B cell (primary cell): ENCODE measurements at places on chromosomes 4 and X.

DNA sequence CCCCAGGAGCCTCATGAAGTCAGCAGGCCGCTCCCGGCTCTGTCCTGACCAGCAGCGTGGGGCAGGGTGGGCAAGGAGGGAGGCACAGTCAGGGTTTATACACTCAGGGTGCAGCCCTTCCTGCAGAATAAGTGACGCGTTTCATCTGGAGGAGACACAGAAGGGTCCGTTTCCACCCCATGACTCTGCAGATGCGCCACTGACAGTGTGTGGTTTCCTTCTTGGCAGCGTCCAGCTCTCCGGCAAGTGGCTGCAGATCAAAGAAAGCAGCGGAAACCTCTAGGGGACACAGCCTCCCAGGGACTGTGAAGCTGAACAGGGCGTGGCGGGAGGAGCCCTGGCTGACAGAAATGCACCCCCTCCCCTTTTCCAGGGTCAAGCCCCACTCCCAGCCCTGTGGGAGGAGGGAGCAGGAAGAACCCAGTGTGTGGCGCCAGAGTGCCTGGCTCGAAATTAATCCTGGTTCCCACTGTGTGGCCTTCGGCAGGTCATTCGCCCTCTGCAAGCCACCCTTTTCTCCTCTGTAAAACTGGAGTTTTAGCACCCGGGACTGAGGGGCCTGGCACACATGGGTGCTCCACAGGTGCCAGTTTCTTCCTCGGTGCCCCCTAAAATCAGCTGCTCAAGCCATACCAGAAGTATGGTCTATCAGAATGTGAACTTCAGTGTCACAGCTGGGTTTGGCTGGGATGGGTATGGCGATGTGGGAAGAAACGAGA, 17.3 kb upstream of the TBC1D14 start:
- no peaks in the 10 kb centered on the region for H3K27me3 ChIP-seq
- H3K4me3 ChIP-seq, result no peak overlapping the region
- H3K27ac ChIP-seq, result no peak overlapping the region
- no peak for DNase-seq
- H3K4me1 ChIP-seq, result peaks cover 20% of the 10 kb centered on the region
- no peaks in the 10 kb centered on the region for H3K36me3 ChIP-seq

GRCh38 chr4:20075248-20075871, 176.3 kb upstream of the SLIT2 start:
- H3K27me3 ChIP-seq, result no peaks in the 10 kb centered on the region
- H3K36me3 ChIP-seq, result no peaks in the 10 kb centered on the region
- DNase-seq, result no peak
- H3K4me3 ChIP-seq, result no peak overlapping the region
- no peaks in the 10 kb centered on the region for H3K4me1 ChIP-seq

DNA sequence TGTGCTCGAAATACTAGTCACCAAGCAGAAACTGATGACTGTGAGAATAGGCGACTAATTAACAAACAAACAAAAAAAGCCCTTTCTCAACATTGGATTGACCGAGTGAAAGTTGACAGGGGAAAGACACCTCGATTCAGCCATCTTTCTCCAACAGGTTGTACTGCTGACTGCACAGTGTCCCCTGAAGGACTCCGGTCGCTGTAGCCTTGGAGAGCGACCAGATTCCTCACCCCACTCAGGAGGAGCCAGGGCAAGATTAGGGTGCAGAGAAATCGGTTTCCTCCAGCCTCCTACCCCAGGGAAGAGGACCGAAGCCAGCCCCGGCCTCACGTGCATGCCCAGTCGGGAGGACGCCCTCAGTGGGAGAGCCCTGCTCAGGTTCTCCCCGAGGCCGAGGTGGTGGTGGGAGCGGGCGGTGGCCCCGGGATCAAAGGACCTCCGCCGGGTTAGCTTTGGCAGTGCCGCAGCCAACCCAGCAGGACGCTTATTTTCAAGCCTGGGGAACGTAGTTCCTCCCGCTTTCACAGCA, 1.1 kb upstream of the RAP1GDS1 start:
- peak overlapping the region; percentile 95 for H3K4me3 ChIP-seq
- DNase-seq, result no peak
- peak overlapping the region; percentile 84 for H3K27ac ChIP-seq
- no peaks in the 10 kb centered on the region for H3K27me3 ChIP-seq
- no peaks in the 10 kb centered on the region for H3K36me3 ChIP-seq

- no peak overlapping the region for H3K27ac ChIP-seq
- no peak overlapping the region for H3K4me3 ChIP-seq
- H3K27me3 ChIP-seq, result no peaks in the 10 kb centered on the region
- no peaks in the 10 kb centered on the region for H3K36me3 ChIP-seq
These were observed 338.8 kb downstream of the BCOR start for GRCh38 chrX:39758791-39759525.

DNA sequence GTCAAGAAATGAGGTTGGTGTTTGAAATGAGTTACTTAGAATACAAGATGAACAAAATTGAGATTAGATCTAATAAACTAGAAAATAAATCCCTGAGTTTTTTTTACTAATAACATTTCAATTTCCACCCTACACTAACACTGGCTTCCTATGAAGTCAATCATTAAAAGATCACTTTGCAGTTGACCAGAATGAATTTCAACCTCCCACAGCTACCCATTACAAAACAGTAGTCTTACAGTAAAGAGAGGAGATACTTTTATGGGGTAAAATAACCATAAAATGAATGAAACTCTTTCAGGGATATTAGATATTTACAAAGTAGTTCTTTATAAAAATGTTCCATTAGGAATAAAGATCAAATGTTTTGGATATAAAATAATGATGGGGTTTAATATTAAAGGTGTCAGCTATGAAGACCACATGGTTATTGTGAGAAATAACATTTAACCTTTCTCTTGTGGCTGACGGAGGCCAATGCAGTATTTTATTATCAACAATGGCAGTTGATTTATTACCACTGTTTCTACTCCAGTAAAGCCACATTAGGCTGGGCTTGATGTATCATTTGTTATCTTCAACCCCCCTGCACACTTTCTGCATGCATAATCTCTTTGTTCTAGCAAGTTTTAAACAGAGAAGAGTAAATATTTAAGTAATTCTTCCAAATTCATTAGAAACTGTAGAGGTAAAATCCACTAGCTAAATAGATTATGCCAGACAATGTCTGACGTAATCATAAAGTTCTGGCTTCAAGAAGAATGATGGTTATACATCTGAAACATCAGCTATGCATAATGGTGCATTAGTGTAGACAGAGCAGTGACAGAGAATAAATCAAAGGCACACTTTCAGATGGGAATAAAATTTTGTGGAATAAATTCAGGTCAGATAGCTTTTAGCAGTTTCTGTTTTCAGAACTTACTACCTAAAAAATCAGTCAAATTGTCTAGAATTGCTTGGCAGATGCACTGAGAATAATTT, 516.6 kb downstream of the PCDH18 start:
- no peak overlapping the region for H3K27ac ChIP-seq
- H3K36me3 ChIP-seq, result no peaks in the 10 kb centered on the region
- H3K4me1 ChIP-seq, result no peaks in the 10 kb centered on the region
- no peaks in the 10 kb centered on the region for H3K27me3 ChIP-seq

DNA sequence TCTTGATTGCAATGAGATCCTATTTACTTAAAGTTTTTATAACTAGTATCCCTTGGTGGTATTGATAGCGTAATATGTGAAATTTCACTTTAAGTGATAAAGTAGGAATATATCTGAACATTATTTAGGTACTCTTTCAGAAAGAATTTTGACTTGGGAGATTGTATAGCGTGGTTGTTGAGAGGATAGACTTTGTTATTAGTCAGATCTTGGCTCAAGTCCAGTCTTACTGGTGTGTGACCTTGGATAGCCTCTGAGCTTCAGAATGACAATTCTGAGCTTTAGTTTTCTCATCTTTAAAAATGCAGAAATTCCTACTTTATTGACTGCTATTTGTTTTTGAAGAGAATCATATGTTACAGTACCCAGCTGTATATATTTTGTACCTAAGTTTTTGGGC, 32.6 kb downstream of the DCK start:
- no peaks in the 10 kb centered on the region for H3K27me3 ChIP-seq
- peaks cover 64% of the 10 kb centered on the region for H3K36me3 ChIP-seq
